ENCODE measurements at places on chromosomes 16 and 17.

DNA sequence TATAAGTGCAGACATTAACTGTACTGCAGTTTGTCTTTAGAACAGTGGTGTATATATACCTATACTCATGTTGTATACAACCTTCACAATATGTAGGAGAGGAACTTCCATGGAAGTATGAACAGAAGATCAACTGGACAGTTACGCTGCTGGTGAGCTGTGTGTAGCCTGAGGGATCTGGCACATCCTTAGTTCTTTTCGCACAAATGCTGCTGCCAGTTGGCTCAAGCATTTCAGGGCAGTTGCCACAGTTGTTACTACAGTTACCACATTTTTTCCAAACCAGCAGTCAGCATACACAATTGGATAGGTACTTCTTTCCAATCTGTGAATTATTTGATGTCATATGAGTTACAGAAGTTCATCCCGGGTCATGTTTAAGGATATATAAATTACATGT lies 539.6 kb upstream of the HSBP1 start:
- no peak for DNase-seq

DNA sequence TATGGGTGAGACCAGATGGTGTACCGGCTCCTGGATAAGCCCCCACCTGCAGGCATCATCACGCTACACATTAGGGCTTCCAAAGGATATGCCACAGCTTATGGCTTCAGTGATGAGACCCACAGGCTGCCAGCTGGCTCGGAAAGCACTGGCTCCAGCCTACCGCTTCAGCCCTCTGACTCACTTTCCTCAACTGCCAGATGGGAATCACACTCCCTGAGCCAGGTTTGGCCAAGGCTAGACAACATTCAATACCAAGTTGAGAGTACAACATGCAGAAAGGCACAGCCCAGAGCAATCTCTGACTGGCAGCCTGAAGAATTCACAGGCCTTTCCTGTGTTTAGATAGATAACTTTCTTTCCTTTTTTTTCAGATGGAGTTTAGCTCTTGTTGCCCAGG lies 10.3 kb downstream of the CENPV start:
- no peak for DNase-seq

DNA sequence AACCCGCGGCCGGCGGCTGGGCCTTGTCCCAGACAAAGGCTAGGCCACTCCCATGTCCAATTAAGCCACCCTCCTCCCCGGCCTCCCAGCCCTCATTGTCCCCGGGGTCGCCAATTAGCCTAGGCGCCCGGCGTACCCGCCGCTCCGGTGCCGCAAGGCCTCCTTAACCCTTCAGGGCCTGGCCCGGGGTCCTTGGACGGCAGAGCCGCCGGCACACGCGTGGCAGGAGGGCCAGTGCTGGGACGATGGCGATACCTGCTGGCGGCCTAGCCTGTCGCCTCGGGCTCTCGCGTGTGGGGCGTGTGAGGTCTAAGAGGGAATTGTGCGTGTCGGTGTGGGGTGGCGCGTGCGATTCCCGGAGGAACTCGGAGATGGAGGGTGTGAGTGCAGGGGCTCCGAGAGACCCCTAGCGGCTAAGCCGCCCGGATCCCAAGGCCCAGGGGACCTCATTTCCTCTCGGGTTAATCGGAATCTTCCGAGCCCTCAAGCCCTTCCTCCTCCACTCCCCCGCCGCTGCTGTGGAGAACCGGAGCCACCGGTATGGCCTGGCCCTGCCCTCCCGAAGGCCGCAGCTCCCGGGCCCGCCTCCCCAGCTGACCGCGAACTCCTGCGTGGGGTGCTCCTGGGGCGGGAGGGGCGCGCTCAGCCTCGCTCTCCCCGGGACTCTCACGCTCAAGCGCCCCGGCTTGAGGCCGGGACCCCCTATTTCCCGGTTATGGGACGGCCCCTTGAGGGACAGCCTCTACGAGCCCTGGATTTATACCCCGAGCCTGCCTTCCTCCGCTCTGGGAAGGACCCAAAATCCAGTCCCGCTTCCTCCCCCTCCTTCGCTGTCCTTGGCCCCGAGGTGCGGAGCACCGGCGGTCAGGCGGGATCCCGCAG lies 11.9 kb downstream of the TBX2 start:
- DNase-seq = no peak

GRCh38 chr17:79939755-79940458 lies 95.8 kb downstream of the TBC1D16 start:
- DNase-seq = no peak

- no peak for DNase-seq
These were observed 1.5 kb downstream of the N4BP1 start for GRCh38 chr16:48608452-48608851.

- no peak for DNase-seq
These were observed 7.5 kb upstream of the CDH5 start for GRCh38 chr16:66359012-66359411.

GRCh38 chr17:1627182-1627981 lies 1.3 kb downstream of the SLC43A2 start:
- no peak for DNase-seq

- DNase-seq = no peak
These were observed 22.7 kb downstream of the MYO1D start for GRCh38 chr17:32854207-32854606.

- DNase-seq = no peak
These were observed 176.0 kb downstream of the TMEM132E start for GRCh38 chr17:34755371-34755770.

DNA sequence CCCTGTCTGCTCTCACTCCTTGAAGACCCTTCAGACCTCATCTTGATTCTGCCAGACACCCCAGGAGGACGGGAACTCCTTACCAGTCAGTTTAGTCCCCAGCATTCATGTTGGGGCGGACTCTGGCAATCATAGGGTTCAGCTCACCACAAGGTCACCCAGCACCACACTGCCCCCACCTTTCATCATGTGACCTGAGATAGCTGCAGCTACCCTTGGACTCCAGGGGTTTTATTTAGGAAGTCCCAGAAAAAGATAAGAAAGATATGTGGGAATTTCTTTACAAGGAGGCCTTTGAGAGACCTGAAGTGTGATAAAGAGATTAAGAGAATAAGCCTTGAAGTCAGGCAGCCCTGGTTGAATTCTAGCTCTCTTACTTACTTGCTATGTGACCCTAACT lies 59.8 kb upstream of the NLK start:
- no peak for DNase-seq

DNA sequence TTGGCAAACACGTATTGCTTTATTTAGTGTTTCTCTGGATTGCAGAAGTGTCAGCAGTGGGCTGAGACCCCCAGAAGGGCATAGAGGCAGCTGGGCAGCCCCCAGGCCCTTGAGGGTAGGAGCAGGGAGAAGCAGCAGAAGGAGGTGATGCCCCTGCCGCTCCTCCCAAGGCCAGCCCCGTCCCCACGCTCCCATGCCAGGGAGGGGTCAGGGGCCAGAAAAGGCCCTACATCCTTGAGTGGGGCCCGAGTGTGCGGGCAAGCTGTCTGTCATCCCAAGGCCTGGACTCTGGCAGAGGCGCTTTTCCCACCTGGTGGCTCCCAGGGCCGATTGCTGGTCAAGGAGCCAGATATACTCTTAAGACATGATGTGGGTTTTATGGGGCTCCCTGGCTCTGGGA lies 8.2 kb upstream of the CRK start:
- no peak for DNase-seq

DNA sequence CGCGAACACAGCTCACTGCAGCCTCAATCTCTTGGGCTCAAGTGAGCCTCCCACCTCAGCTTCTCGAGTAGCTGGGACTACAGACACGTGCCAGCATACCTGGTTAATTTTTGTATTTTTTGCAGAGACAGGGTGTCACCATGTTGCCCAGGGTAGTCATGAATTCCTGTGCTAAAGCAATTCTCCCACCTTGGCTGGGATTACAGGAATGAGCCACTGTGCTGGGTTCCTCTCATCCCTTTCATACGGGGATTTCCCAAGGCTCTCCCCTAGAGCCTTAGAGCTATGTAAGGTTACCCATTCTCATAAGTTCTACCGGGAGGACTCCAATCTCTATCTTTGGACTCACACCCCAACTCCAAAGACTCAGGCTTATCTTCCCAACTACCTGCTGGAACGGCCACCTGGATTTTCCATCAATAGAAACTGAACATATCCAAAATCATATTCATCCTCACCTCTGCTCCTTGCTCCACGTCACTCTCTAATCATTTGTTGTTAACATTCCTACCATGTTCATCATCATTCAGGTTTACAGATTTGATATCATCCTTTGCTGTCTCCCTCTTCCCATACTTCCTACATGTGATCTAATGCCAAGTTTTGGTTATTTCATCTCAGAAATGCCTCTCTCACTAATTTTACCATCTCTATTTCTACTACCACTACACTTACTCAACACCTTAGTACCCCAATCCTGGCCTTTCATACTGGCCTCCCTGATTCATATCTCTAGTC lies 92.5 kb downstream of the NCOR1 start:
- DNase-seq = no peak

- no peak for DNase-seq
These were observed 50.7 kb upstream of the TOB1 start for GRCh38 chr17:50916708-50917417.

DNA sequence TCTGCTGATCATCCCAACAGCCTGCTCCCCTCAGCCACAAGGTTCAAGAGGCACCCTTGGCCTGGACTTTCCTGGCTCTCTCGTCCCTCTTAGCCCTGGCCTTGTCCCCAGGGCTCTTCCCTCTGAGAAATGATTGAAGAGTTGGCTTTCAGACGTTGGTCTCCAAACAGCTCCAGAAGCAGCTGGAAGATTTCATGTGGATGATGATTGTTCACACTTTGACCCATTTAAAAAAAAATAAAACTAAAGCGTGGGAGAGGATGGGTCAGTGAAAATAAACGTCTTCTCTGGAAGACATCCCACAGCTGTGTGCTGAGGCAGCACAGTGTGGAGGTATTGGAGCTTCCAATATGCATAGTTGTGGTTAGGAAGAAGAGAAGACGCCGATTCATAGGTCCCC lies 54.7 kb upstream of the CDH11 start:
- no peak for DNase-seq

DNA sequence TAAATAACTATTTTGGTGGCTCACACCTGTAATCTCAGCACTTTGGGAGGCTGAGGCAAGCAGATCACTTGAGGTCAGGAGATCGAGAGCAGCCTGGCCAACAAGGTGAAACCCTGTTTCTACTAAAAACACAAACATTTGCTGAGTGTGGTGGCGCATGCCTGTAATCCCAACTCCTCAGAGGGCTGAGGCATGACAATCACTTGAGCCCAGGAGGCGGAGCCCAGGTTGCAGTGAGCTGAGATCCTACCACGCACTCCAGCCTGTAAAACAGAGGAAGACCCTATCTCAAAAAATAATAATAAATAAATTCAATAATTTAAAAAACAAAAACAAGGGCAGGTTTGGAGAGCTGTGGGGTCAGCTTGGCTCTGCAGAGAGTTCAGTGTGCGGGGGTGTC lies 5.7 kb upstream of the SLC4A1 start:
- DNase-seq = no peak

DNA sequence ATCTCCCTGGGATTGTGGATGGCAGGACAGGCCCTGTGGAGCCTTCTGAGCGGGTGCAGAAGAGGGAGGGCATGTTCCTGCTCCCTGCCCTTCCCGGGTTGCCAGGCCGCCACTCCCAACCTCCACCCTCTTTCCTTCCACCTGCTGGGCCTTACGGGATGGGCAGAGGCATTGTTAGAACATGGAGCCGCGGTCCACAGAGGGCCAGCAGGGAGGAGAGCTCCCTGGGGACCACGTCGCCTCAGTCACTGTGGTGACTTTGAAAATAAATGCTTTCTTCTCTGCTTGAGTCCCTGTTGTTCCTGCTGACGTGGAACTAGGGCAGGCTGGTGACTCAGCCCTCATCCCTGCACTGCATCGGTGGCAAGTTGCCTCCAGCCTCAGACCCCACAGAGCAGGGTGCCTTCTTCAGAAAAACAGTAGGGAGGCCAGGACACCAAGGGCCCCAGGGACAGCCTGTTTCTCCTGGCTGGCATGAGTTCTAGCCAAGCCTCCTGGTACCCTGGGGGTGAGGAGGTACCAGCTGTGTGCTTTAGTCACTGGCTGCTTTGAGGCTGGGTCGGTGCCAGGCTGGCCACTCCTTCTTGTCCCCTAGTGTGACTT lies 224.9 kb downstream of the SEC14L1 start:
- no peak for DNase-seq

DNA sequence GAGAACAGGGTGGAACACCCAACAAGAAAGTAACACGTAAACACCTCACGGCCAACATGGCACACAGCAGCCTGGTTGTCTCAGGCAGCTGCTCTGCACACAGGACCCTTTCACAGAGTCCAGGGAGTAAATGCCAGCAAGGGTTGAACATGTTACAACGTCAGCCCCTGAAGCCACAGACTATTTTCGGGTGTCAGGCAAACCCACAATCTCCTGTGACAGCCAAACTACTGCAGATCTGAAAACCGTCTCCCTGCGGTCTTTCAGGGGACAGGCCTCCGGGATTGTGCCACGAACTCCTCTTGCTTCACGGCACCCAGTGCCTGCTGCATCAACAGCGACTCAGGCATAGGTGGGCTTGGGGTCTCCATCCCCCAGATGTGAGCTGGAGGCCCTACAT lies 127.7 kb downstream of the XYLT1 start:
- DNase-seq = no peak

DNA sequence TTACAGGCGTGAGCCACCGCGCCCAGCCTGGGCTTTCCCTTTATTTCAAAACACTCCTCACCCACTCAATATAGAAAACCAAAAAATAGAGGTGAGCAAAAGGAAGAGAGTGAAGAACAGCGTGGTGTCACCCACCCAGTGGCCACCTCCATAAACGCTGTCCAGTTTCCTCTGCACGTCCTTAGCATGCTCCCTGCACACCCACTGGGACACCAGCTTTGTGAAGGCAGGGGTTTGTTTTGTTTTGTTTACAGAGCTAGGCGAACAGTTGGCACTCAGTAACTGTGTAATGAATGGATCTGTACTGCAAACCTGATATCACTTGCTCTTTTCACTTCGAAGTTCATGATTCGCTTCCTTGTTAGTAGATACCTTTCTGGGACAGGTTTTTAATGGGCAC lies 73.0 kb downstream of the PRKCB start:
- no peak for DNase-seq

DNA sequence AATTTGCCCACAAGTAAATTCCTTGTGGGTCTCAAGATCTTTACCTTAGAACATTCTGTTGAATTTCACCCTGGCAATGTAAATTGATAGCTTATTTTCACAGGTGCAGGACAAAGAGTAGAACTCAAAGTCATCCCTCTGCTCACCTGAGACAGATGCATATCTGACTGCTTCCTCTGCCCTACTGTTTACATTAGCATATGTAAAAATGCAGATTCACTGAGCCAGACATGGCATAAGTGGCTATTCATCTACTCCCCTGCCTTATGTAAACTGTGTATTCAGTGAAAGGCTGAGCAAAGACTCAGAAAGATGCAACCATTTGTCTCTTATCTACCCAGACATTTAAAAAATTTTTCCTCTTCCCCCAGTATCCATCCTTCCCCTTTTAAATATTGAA lies 22.3 kb upstream of the MILR1 start:
- no peak for DNase-seq

GRCh38 chr17:39709998-39710964 lies 10.4 kb downstream of the ERBB2 start:
- no peak for DNase-seq

- no peak for DNase-seq
These were observed 2.2 kb downstream of the NOTUM start for GRCh38 chr17:81958633-81959342.

DNA sequence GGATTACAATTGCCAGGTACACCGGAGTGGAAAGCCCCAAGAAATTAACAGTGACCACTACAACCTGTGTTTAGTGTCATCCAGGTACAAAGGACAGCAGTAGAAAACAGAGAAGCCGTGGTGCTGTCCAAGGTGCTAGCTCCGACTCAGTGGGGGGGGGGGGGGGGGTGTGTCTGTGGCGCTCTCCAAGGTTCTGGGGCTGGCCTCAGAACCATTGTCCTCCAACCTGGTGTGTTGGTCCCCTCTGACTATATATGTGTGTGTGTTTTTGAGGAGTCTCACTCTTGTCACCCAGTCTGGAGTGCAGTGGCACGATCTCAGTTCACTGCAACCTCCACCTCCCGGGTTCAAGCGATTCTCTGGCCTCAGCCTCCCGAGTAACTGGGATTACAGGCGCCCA lies 5.8 kb upstream of the ZNF23 start:
- DNase-seq = no peak

Measured in substantia nigra (tissue), 51 donors.